Stimulated activated CD8-positive, alpha-beta memory T cell treated with anti-CD3 and anti-CD28 coated beads, Interleukin-7, amount 100 ng/mL, for 4 hours (primary cell): ENCODE measurements at places on chromosomes 3 and 15.

DNA sequence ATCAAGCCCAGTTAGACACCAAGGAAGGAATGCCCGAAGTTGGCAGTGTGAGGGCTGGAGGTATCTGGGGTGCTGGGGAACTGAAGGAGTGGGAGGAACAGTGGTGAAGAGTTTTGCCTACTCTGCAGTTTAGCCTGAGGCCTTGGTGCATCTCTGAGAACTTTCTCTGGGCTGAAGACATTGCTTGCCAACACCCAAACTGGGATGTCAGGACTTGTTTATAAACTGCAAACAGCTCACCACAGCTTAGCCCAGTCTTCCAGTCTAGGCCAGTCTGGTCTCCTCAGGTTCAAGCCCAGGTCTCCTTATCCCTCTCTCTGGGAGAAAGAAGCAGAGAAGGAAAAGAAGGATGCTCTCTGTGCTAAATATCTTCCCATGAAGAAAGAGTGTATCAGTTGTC, 68.0 kb upstream of the BOC start:
- no peak for DNase-seq

GRCh38 chr15:45378913-45379262, 544 bp upstream of the GATM start:
- no peak for DNase-seq

DNA sequence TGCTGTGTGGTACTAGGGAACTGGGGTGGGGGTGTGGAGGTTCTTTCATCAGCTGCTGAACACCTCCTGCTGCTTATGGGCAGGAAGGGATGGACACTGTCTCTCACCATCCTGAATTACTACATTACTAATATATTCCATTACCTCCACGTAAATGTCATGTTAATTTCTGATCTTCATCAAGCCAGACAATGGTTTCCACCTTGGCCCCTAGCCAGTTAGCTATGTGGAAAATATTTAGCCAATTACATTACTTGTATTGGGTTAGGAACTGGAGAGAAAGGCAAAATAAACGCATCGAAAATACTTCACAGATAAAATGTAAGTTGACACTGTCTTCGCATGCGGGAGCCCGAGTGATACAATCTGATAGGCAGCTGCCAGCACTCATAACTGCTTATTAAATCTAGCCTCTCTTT, 95.1 kb downstream of the FOXP1 start:
- DNase-seq, result no peak

- DNase-seq, result no peak
These were observed 1.2 kb downstream of the IL20RB start for GRCh38 chr3:136958939-136959338.

DNA sequence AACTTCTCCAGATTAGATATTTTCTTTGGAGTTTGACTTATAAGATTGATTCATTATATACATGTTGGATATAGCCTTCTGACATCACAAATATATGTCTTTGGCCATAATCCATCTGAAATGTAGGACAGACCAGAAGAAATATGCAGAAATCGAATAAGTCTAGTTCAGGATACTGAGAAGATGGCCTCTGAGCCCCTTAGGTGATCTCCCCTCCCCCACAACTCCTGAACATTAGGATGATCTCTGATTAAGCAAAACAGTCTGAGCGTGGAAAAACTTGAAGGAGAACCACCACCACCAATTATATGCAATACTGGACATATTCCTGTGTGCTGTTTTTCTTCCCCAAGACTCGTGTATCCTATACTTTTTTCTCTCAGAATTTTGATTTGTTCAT, 3.2 kb downstream of the SETD5 start:
- no peak for DNase-seq

GRCh38 chr3:45792036-45792435, 4.3 kb downstream of the SLC6A20 start:
- no peak for DNase-seq

- DNase-seq, result no peak
These were observed 231.0 kb upstream of the WNT5A start for GRCh38 chr3:55718074-55718473.

DNA sequence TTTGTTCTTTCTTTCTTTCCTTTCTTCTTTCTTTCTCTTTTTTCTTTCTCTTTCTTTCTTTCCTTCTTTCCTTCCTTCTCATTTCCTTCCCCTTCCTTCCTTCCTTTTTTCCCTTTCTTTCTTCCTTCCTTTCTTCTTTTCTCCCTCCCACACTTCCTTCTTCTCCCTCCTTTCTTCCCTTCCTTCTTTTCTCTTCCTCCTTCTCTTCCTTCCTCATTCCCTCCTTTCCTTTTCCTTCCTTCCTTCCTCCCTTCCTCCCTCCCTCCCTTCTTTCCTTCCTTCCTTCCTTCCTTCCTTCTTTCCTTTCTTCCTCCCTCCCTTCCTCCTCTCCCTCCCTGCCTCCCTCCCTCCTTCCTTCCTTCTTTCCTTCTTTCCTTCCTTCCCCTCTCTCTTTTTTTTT, 755.7 kb upstream of the GRM7 start:
- DNase-seq, result no peak

DNA sequence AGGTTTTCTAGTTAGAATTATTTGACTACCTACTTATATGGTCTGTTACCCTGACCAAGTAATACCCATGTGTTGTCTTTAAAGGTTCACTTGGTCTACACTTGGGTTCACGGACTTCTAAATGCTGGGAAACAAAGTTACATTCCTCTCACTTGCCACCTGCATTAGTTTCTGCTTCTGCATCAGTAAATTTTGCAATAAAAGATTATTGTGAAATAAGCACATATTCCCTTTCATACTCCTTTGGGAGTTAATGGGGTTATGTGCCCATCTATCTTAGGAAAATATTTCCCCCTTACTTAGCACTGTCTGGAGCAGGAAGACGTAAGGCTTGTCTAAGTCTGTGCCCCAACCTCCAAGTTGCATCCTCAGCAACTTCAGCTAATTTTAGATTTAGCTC, 160.7 kb downstream of the FRMD5 start:
- no peak for DNase-seq

DNA sequence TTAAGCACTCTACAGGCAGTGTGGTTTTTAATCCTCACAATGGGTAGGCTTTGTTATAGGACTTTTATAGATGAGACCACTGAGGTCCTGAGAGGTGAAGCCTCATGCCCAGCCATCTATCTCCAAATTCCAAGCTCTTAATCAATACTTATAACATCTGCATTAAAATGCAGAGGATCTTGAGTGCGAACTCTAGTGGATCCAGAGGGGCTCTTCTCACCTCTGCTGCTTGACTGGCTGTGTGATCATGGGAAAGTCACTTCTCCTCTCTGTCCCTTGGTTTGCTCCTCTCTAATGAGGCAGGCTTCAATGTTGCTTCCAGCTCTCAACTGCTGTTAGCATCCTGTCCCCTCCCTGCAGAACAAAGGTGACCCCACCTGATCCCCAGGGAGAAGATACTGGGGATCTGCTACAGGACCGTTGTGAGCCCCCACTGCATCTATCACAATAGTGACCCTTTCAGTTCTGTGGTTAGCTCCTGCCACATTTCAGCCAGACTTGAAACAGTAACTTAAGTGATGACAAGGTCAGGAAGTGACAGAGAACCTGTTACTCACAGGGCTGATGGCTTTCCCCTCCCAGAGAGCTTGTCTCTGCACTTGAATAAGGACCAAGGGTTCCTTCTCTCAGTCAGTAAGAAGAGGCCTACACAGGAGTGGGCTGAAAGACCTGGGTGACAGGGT, 1.3 kb downstream of the SLC27A2 start:
- DNase-seq, result no peak

DNA sequence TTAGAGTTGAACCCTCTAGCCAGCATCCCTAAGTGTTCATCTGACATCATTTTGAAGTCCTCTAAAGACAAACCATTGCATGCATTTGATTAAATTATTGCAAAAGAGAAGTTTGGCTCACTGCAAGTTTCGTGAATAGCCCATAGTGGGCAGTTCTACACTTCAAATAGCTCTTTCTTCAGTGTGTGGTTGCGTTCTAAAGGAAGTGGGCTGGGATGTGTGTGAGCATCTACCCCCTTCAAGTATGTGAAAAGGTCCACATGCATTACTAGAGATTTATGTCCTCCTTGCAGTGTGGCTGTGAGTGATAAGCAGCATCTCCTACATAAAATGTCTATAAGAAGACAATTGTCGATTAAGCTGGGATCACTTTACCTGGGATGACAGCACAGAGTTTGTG, 54.6 kb downstream of the SST start:
- no peak for DNase-seq

DNA sequence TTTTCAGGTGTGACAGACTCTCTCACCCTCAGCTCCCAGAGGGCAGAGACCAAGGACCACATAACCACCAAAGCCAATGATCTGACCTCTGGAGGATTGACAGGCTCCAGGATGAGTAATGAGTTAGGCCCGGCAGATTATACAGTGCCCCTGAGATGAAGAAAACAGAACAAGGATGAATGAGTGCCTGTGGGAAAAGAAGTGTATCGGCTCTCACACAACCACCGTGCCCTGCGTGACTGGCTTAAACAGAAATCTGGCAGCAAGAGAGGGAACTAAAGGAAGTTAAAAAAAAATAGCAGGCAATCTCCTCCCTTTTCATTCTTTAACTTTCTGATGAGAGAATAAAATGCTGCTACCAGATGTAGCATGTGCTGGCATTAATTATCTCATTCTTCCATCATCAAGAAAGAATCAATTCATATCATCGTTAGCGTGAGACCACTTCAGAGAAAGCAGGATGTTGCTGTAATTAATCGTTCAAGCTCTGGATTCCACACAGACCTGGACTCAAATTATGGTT, 227.5 kb upstream of the COL8A1 start:
- DNase-seq, result no peak

GRCh38 chr15:64665179-64665578, 110.2 kb downstream of the RBPMS2 start:
- DNase-seq, result no peak

GRCh38 chr3:113253702-113254101, 42.3 kb downstream of the BOC start:
- DNase-seq, result no peak

GRCh38 chr3:34361921-34362320, 563.5 kb downstream of the PDCD6IP start:
- DNase-seq, result no peak

DNA sequence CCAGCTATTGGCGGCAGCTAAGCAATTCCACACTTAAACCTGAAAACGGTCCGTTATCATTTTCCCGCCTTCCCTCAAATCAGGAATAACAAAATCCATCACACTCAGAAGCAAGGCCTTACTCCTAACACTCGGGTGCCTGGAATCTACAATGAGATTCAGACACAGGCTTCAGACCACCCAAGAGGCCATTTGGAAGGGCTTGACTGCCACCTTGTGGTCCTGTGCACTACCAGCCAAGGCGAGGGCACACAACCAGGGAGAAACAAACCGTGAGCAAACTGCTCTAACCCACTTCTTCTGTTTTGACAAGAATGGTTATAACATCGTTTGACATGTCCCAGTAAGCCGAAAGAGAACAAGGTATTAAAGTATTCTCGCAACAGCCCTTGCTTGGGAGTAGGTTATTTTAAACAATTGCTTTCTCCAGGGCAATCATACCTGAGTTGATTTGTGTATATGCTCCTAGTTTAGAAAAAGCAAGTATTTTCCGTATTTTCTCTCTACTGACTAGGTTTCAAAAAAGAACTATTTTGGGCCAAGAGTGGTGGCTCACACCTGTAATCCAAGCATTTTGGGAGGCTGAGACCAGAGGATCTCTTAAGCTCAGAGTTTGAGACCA, 40.1 kb upstream of the TAFA4 start:
- DNase-seq, result no peak

GRCh38 chr3:27577504-27577903, 93.3 kb upstream of the SLC4A7 start:
- no peak for DNase-seq

DNA sequence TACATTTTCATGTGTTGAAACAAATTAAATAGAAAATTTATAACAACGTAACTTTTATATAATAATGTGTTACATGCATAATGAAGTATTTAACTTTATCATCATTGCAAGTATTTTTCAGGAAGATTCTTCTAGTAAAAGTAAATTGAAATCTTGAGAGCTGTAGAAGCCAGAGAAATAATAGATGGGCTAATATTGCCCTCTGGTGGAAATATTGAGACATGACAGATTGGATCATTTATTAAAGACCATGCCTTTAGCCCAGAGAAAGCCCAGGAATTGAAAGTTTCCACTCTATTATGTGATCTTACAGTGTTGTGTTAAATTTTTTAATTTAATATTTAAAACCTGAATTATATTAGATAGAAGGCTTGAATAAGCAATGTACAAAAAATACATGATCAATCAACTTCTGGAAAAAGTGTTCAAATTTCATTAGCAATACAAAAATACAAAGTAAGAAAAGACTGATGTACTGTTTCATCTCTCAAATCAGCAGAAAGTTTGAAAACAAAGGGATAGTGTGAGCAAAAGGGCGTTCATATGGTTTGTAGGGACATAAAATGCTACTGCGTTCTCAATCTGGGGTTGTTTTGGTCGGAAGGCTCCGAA, 52.7 kb upstream of the SPTSSB start:
- no peak for DNase-seq

- DNase-seq, result no peak
These were observed 565.2 kb downstream of the ROBO1 start for GRCh38 chr3:79202471-79203143.

DNA sequence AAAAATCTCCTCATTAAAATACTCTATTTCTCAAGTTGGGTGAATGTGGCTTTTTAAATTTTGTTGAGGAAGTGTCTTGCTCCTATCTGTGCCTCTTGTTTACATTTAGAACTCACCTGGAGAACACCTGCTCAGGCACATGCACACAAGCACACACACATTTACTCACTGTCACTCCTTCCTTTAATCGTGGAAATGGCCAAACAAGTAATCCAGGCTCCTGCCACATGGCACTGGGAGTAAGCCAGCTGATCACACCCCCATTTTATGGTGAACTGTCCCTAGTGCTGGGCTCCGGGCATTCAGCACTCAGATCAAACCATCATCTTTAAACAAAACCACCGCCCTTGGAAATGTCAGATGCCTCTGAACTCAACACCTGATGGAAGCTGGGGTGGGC, 204.7 kb upstream of the BHLHE40 start:
- no peak for DNase-seq

DNA sequence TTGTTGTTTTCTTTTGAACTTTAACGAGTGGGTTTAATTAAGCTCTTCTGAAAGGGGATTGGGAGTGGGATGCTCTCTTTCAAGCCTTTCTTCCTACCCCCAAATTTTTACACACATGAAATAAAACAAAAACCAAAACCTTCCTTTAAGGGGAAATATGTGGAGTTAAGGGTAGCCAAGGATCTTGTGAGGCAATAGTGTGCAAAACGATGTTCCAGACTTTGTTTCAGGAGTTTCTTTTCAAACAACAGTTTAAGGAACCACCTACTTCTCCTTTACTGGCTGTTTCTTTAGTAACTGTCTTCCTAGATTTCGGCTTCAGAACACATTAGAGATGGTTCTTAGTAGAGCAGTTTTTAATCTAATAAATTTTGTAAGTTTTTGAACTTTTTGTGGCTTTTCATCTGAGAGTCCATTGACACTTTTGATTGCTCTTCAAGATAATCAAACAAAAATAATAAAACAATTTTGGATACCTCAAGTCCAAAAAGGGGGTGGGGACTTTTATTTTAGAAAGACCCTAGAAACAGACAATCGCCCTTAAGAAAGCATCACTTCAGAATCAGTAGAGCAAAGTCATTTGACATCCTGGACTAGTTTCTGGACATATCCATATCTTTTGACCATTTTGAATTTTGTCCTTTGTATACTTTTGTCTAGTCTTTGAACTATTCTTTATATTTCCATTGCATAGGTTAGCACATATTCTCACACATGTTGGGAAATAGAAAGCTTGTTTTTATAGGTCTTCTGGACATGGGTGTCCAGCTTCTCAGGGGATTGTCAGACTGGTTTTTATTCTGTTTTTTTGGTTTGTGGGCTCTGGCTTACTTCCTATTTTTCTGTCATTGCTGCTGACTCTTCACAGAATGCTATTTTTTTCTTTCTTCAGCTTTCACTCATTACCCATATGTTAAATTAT, 6.0 kb downstream of the DIPK2A start:
- DNase-seq, result no peak

- DNase-seq, result no peak
These were observed 22.1 kb downstream of the NCK1 start for GRCh38 chr3:136883967-136884720.
